ENCODE measurements at places on chromosomes 6 and 20. TPM values are rescaled to one million over a fixed set of nuclear protein-coding genes. Genes with fewer than 3 reads are reported as not detected.

DNA sequence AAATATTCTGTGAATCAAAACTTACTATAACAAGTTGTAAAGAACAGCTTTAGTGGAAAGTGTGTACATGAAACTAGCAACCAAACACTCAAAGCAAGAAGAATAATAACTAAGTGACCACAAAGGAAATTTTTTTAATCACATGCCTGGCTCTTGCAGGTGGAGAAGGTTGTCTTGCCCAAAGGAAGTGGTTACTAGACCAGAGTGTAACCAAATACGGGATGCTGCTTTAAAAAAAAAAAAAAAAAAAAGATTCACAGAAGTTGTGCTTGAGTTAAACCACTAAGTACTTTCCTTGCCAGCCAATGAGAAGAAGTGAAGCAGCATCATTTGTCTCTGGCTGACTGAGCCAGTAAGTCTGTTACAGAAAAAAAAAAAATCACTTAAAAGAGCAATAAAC lies 19.1 kb upstream of the HLA-DQB1 start:
- no peak overlapping the region for H3K4me3 ChIP-seq
- H3K4me1 ChIP-seq: no peaks in the 10 kb centered on the region
- no peak overlapping the region for H3K27ac ChIP-seq
- no peaks in the 10 kb centered on the region for H3K36me3 ChIP-seq

- H3K36me3 ChIP-seq: no peaks in the 10 kb centered on the region
- no peak overlapping the region for H3K27ac ChIP-seq
- no peak for DNase-seq
- H3K27me3 ChIP-seq: no peaks in the 10 kb centered on the region
- H3K4me1 ChIP-seq: no peaks in the 10 kb centered on the region
These were observed 2138.3 kb upstream of the DEFB115 start for GRCh38 chr20:29119141-29119540.

DNA sequence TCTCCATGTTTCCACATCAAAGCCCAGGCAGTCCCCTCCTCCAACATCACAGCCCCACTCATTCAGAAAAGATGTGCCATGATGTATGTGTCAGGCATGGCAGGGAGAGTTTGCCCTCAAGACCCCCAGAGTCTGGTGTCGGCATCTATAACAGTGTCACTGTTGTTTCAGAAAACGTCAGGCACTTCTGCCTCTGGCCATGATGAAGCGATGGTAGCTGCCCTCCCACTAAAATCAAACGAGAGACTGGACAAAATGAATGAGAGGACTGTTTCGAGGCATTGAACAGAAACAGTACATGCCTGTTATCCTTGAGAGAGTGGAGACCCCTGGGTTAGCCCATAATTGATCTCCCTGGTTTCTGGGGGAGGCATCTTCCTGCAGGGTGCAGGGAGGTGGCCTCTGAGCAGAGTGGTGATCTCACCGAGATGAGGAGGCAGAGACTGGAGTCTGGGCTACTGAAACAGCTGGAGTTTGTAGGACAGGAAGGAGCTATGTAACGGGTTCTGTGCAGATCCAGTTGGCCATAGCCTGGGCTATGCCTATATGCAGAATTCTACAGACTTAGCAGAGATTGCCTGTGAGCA lies 144.5 kb downstream of the SYCP2 start:
- peaks cover 21% of the 10 kb centered on the region for H3K27me3 ChIP-seq
- H3K4me1 ChIP-seq: no peaks in the 10 kb centered on the region
- no peak for DNase-seq
- no peaks in the 10 kb centered on the region for H3K36me3 ChIP-seq
- H3K4me3 ChIP-seq: no peak overlapping the region
- H3K27ac ChIP-seq: no peak overlapping the region

- H3K4me1 ChIP-seq: 0 out of 2 replicates have a peak, but pooled peaks cover 2% of the 10 kb centered on the region
- H3K27me3 ChIP-seq: no peaks in the 10 kb centered on the region
- no peak overlapping the region for H3K27ac ChIP-seq
- no peaks in the 10 kb centered on the region for H3K36me3 ChIP-seq
- DNase-seq: no peak
These were observed 270.9 kb upstream of the SULF2 start for GRCh38 chr20:48056218-48056617.

GRCh38 chr20:36315545-36316351 lies 9.6 kb downstream of the DLGAP4 start:
- no peaks in the 10 kb centered on the region for H3K36me3 ChIP-seq
- no peaks in the 10 kb centered on the region for H3K4me1 ChIP-seq
- DNase-seq: no peak
- H3K4me3 ChIP-seq: no peak overlapping the region
- H3K27me3 ChIP-seq: peaks cover 4% of the 10 kb centered on the region
- H3K27ac ChIP-seq: no peak overlapping the region

DNA sequence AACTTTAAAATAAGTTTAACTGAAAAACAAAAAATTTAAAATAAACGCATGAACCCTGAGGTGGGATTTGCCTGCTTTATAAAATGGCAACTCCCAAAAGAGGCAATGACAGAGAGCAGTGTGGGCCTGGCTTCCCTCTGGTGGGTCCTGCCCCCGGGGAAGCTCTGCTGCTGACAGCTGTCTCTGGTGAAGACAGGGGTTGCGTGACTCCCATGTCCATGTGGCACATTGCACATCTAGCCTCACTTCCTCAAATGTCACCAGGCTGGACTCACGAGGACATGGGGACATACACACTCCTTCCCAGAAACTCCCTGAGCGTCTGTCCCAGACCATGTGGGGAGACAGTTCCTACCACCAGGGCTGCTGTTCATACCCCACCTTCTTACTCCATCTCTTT lies 66.2 kb downstream of the ABHD12 start:
- DNase-seq: no peak
- H3K27ac ChIP-seq: no peak overlapping the region
- no peak overlapping the region for H3K4me3 ChIP-seq

GRCh38 chr20:46715292-46715756 lies 5.9 kb downstream of the SLC2A10 start:
- H3K4me1 ChIP-seq: peaks cover 7% of the 10 kb centered on the region
- no peaks in the 10 kb centered on the region for H3K36me3 ChIP-seq
- H3K4me3 ChIP-seq: no peak overlapping the region
- no peak for DNase-seq
- no peak overlapping the region for H3K27ac ChIP-seq
- H3K27me3 ChIP-seq: no peaks in the 10 kb centered on the region

- DNase-seq: no peak
- no peak overlapping the region for H3K4me3 ChIP-seq
- no peak overlapping the region for H3K27ac ChIP-seq
- H3K4me1 ChIP-seq: no peaks in the 10 kb centered on the region
- no peaks in the 10 kb centered on the region for H3K27me3 ChIP-seq
- H3K36me3 ChIP-seq: no peaks in the 10 kb centered on the region
These were observed 37.3 kb downstream of the TAF4 start for GRCh38 chr20:62028384-62028783.

DNA sequence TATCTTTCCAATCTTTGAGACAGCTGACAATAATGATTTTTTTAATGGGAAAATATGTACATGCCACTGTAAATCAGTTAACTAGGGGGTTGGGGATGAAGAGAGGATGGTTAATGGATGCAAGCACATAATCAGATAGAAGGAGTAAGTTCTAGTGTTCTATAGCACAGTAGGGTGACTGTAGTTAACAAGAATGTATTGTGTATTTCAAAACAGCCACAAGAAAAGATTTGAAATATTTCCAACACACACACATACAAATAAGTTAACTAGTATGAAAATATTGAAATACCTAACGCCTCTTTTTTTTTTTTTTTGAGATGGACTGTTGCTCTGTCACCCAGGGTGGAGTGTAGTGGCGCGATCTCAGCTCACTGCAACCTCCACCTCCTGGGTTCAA lies 153.4 kb upstream of the SALL4 start:
- H3K36me3 ChIP-seq: no peaks in the 10 kb centered on the region
- H3K4me3 ChIP-seq: no peak overlapping the region
- DNase-seq: no peak
- no peaks in the 10 kb centered on the region for H3K27me3 ChIP-seq
- H3K27ac ChIP-seq: no peak overlapping the region

DNA sequence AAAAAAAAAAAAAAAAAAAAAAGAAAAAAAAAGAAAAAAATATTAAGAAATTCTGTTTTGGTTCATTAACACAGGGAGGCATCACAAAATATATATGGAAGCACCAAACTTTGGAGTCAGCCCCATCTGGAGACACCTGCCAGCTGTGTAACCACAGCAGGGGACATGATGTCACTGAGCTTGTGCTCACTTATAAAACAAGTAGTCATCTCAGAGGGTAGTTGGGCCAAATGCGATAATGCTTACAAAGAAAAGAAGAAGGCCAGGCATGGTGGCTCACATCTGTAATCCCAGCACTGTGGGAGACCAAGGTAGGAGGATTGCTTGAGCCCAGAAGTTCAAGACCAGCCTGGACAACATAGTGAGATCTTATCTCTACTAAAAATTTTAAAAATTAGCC lies 1.1 kb upstream of the BNIP5 start:
- no peak overlapping the region for H3K27ac ChIP-seq
- H3K4me3 ChIP-seq: no peak overlapping the region
- 0 out of 2 replicates have a peak, but pooled peaks cover 6% of the 10 kb centered on the region for H3K27me3 ChIP-seq
- no peak for DNase-seq
- peaks cover 13% of the 10 kb centered on the region for H3K4me1 ChIP-seq

GRCh38 chr20:9323622-9324021 lies 190.8 kb upstream of the LAMP5 start:
- no peak overlapping the region for H3K27ac ChIP-seq
- no peaks in the 10 kb centered on the region for H3K4me1 ChIP-seq
- no peak overlapping the region for H3K4me3 ChIP-seq

DNA sequence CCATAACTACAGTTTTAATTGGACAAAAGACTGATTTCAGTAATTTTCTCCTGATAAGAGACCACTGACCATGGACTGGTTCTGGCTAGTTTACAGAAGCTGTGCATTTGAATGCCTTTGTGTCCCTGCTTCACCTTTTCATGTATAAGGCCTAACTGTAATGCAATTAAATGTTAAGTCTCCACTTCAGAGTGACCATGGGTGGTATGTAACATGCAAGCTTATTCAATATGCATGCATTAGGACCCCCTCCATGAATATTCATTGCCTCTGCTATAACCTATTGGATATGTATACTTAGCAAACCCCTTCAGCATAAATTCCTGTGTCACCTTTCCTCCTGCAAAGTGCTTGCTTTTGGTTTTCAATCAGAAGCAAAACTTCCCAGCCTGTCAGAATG lies 2.2 kb downstream of the UBD start:
- no peaks in the 10 kb centered on the region for H3K4me1 ChIP-seq
- no peak for DNase-seq
- H3K36me3 ChIP-seq: no peaks in the 10 kb centered on the region
- H3K4me3 ChIP-seq: no peak overlapping the region
- H3K27ac ChIP-seq: no peak overlapping the region

- H3K27me3 ChIP-seq: no peaks in the 10 kb centered on the region
- no peak for DNase-seq
- H3K27ac ChIP-seq: no peak overlapping the region
- H3K36me3 ChIP-seq: no peaks in the 10 kb centered on the region
- H3K4me3 ChIP-seq: no peak overlapping the region
- peaks cover 10% of the 10 kb centered on the region for H3K4me1 ChIP-seq
These were observed 55.3 kb downstream of the UBE2V1 start for GRCh38 chr20:50057714-50058053.

GRCh38 chr6:95431637-95432228 lies 145.6 kb upstream of the MANEA start:
- DNase-seq: peak; percentile 23
- no peak overlapping the region for H3K27ac ChIP-seq
- no peaks in the 10 kb centered on the region for H3K36me3 ChIP-seq
- no peaks in the 10 kb centered on the region for H3K27me3 ChIP-seq
- no peaks in the 10 kb centered on the region for H3K4me1 ChIP-seq

GRCh38 chr6:47822856-47823554 lies 41.2 kb downstream of the OPN5 start:
- no peaks in the 10 kb centered on the region for H3K4me1 ChIP-seq
- no peak overlapping the region for H3K27ac ChIP-seq
- no peak for DNase-seq
- no peak overlapping the region for H3K4me3 ChIP-seq
- no peaks in the 10 kb centered on the region for H3K27me3 ChIP-seq
- no peaks in the 10 kb centered on the region for H3K36me3 ChIP-seq

DNA sequence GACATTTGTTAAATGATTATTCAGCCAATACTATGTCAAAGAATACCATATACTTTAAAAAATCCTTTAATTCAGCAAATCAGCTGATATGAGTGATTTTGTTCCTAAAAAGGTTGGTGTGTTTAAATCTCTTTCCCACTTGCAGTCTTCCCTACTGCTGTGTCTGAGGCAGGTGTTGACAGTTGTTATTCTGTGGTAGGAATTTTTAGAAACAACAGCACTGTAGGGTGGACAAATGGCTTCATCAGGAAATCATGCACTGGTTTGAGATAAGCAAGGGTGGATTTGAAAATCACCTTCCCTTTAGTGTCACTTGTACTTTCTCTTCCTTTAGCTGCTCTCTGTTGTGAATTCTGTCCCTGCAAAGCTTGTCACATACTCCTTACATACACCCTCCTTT lies 213.7 kb upstream of the SGK1 start:
- DNase-seq: no peak
- no peak overlapping the region for H3K4me3 ChIP-seq
- no peak overlapping the region for H3K27ac ChIP-seq
- no peaks in the 10 kb centered on the region for H3K36me3 ChIP-seq
- H3K27me3 ChIP-seq: no peaks in the 10 kb centered on the region
- H3K4me1 ChIP-seq: peaks cover 15% of the 10 kb centered on the region

DNA sequence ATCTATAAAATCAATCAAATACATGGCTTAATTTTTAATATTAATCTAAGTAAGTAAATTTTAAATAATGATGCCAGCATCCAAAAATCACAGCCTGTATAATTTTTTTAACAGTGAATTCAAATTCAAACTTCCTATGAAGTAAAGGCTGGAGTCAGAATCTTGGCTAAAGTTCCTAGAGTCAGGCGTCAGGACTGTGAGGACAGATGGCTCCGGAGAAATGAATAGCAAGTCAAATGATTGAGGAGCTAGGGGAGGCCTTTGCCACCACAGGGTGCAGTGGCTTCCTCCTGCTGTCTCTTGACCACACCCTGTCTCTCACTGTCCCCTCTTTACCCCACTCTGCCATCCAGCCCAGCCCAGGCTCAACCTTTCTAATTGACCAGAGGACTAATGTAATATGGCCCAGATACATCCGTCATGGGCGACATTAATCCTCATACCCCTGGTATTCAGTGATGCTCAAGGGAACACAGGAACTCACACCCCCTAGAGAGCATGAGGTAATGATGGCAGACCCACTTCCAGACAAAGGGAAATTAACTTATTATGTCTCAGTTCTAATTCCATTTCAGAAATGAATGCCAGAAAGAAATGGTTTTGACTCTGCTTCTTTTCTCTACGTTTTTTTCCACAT lies 53.4 kb downstream of the OPRM1 start:
- H3K27ac ChIP-seq: no peak overlapping the region
- no peak for DNase-seq
- H3K36me3 ChIP-seq: no peaks in the 10 kb centered on the region
- no peak overlapping the region for H3K4me3 ChIP-seq

SMOC2 gene
- total RNA-seq: 0.42 TPM

FHL5 gene
- total RNA-seq: not detected

FGD2 gene
- total RNA-seq: 0.10 TPM

ELMO2 gene
- 22.9 TPM for total RNA-seq

MYL9 gene
- total RNA-seq: 49.3 TPM

SLC17A3 gene
- total RNA-seq: not detected

COL21A1 gene
- not detected for total RNA-seq

PLCB4 gene
- total RNA-seq: 2.5 TPM

CALHM5 gene
- total RNA-seq: 0.05 TPM

GLP1R gene
- not detected for total RNA-seq

RUNX2 gene
- total RNA-seq: 1.1 TPM

All from HCT116 (cell line).